ENCODE measurements at places on chromosomes 5 and 9.

GRCh38 chr5:21574438-21574837, 1278.7 kb downstream of the CDH12 start:
- DNase-seq: no peak

DNA sequence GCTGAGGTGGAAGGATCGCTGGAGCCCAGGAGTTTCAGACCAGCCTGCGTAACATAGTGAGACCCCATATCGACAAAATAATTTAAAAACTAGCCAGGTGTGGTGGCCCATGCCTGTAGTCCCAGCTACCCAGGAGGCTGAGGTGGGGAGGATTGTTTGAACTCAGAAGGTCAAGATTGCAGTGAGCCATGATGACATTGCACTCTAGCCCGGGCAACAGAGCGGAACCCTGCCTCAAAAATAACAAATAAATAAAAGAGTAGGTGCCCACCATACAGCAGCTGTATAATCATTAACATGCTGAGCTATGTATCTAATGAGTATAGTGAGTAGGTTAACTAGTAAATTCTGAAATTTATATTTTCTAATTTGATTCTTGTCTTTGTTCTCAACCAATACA, 11.0 kb upstream of the ATP6V0E1 start:
- DNase-seq: no peak

- DNase-seq: no peak
These were observed 15.7 kb downstream of the TTC23L start for GRCh38 chr5:34854459-34855174.

DNA sequence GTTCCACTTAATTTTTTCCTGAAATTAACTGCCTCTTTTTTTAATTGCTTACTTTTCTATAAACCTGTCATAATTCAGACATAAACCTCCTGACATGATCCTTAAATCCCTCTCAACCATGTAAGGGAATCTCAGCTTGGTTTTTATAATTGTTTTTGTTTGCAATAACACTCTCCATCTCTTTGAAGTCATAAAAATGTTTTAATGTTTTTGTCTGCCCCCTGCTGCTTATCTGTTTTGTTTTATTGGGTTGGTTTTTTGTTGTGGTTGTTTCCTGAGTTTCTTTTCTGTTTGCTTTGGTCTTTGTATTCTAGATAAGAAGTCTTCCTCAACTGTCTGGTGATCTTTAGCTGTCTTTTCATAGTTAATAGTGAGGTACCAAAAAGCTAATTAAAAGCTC, 142.0 kb downstream of the CDH6 start:
- DNase-seq: no peak

DNA sequence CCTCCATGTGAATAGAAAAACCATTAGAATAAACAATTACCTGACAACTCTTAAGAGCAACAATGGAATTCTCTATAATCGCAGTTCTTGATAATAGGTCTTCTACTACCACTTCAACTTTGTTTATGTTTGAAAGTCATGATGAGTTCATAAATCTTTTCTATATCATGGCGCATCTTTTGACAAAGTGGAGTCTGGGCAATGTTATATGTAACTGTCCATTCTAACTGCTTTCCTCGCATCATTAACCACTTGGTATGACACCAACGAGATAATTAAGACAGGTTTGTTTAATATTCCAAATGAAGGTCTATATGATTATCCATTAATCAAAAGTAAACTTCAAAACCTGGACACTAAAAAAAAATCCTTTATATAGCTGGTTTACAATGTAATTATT, 272.0 kb downstream of the DENND1A start:
- no peak for DNase-seq

Data from CD4-positive, alpha-beta T cell treated with Interferon gamma for 1 hour (primary cell).